NCI-H1436 (cell line): ENCODE measurements at places on chromosomes 4 and X.

- DNase-seq = no peak
These were observed 12.4 kb downstream of the PLP1 start for GRCh38 chrX:103789004-103789403.

DNA sequence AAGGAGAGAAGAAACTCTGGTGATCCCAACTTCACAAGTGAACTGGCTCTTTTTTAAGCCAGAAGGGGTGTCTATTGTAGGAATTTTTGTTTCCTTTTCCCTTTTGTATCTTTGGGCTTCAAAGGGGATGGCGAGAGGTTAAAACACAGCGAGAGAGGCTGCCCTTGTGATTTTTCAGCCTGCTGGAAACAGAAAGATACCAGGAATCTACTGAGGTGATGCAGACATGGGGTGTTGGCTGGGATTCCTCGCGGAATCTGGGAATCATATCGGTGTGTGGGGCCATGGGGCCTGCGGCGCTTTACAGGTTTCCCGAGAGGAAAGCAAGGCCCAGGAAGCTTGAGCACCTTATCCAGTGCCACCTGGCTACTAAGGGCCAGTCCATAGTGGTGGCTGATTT is 99.4 kb upstream of the STX18 start:
- DNase-seq = no peak

- no peak for DNase-seq
These were observed 49.7 kb downstream of the GRXCR1 start for GRCh38 chr4:42942216-42942615.

GRCh38 chrX:40122487-40122886 is 24.7 kb upstream of the BCOR start:
- no peak for DNase-seq

DNA sequence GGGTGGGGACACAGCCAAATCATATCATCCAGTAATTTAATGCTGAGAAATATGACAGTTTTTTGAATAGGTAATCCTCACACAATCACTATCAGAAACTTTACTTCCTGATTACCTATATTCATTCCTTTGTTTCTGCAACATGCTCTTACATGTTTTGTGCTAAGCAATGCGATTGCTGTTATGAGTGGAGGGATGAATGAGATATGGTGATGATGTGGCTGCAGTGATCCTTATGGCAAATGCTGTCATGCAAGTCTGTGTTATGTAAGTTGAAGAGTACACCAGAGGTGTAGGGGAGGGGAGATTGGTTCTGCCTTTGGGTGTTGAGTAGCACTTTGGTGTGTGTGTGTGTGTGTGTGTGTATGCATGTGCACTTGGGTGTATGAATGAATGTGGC is 14.6 kb downstream of the HERC3 start:
- no peak for DNase-seq

DNA sequence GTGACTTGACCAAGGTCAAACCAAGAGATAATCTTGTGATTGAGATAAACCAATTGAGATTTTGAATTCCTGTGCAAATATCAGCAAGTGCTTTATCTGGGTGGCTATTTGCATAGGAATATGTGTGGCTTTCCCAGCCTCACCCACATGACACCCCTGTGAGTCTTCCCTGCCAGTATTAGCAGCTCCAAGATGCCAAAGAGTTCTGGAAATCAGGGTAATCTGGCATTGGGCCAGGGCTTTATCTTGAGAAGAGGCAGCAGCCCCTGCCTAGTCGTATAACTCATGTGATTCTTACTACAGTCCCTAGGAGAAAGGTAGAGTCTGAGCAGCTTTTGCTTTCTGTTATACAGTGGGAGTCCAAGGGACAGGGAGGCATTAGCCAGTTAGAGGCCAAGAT is 87.7 kb downstream of the RLIM start:
- no peak for DNase-seq

- no peak for DNase-seq
These were observed 3.8 kb downstream of the SOD3 start for GRCh38 chr4:24799196-24799543.

DNA sequence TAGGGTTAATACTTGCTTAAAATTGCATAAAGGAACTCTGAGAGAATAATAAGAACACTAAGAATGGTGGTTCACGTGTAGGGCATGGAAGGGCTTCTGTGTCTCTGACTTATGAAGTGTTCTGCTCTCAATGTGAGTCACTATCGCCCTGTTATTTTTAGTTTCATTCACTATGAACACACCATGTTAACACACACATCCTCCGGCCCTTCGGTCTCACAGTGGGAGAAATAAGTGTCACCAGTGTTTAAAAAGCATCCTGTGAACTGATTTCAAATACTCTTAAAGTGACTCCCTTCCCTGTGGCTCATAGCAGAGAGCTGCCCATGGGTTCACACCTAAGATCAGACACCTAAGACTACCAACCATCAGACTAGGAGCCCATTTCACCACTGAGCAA is 33.8 kb upstream of the FGFBP2 start:
- DNase-seq = no peak

- DNase-seq = no peak
These were observed 9.8 kb upstream of the ARX start for GRCh38 chrX:25025615-25026014.

- no peak for DNase-seq
These were observed 25.7 kb downstream of the ALPK1 start for GRCh38 chr4:112322866-112323265.

- DNase-seq = no peak
These were observed 6.4 kb downstream of the HSPA4L start for GRCh38 chr4:127788517-127788916.

DNA sequence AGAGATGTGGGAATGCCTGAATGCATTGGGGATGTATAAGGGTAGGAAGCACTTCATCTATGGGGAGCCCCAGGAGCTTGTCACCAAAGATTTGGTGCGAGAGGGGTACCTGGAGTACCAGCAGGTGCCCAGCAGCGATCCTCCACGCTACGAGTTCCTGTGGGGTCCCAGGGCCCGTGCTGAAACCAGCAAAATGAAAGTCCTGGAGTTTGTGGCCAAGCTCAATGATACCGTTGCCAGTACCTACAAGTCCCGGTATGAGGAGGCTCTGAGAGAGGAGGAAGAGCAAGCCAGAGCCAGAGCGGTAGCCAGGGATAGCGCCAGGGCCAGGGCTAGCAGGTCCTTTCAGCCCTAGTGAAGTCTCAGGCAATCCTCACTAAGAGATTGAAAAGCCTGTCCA is 3.8 kb downstream of the MAGEB17 start:
- DNase-seq = no peak

- no peak for DNase-seq
These were observed 15.5 kb downstream of the MCF2 start for GRCh38 chrX:139692506-139692849.

DNA sequence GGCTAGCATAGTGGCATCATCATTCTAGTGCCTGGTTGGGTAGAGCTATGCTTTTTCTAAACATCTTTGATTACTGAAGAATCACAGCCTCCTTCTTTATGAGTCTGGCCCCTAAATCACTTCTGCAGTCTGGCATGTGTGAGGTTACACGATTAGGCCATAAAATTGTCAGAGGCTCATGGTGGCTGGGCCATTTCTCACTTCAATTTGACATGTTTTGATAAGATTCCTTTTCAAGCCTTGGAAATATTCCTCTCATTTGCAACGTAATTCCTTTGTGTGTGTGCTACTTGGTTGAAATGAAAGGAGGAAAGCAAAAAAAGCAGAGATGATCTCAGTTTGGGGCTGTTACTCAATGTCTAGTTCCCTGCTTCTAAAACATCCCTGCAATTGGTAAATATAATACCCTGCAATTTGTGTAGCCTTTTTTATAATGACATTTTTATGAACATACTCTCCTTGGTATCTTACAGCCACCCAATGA is 6.2 kb downstream of the CCKAR start:
- DNase-seq = no peak

DNA sequence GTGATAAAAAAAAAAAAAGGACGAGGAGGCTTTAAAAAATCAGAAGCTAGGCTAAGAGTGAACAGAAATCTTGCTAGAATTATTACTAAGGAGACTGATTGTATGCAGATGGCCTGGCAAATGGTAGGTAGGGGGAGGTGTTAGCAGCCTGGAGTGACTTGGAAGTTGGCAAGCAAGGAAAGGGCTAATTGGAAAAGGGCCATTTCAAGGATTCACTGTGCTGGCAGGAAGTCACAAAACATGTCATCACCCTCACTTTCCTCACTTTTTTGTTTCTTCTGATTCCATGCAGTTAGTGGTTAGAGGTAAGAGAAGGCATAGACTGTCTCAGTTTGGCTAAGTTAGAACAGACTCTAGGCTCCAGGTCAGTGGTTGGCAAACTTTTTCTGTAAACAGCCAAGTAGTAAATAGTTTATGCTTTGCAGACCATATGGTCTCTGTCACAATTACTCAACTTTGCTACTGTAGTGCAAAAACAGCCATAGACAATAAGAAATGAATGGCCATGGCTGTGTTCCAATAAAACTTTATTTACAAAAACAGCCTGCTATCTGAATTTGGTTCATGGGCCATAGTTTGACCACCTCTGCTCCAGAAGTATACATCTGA is 646.5 kb upstream of the ACTRT1 start:
- DNase-seq = no peak

DNA sequence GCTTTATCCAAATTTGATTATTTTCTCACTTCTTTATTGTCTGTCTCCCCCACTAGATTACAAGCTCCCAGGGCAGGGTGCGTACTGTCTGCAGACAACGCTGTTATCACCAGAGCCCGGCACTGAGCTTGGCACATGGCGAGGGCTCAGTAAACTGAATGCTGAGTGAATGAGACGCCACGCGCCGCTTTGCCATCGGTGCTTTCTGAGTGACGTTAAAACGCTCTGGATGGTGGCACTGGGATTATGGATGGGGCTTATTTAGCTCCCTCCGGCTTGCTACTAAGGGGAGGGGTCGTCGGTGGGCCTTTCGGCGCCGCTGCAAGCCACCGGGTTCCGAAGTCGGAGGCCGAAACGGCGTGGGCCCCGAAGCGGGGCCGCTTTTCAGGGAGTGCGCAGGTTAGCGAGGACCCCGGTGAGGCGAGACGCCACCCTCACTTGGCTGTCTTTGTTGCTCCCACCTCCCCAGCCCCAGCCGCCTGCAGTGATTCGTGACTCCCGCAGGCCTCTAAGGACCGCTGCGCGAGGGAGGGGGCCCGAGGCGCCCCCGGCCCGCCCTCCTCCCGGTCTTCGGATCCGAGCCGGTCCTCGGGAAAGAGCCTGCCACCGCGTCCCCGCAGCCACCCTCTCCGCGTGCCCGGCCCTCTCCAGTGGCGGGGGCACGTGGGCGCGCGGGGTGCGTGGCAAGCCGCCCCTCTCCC is 569 bp upstream of the FHL1 start:
- DNase-seq = peak; percentile 17

GRCh38 chr4:101102114-101102742 is 245.1 kb downstream of the PPP3CA start:
- DNase-seq = no peak

DNA sequence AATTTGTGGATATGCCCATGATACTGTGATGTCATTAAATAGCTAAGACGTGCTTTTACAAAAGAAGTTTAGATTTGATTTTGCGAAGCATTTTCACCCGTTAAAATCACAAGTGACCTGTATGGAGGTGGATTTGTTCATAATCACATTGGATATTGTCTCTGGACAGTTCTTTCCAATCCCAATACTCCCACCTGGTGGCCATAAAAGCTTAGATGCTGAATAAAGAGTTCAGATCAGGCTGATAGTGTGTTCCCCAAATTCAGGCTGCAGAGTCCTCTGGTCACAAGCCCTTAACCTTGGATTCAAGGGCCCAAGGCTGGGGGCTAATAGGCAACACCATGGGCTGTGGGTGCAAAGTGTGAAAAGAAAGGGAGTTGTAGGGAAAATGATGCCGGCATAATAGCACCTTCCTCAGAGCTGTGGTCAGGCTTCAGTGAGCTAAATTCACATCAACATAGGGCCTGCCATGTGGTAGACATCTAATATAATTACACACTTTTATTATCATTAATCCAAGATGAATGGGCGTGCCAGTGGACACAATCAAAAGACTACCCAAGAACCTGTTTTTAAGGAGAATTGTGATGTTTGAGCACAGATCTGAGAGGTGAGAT is 28.1 kb downstream of the SMIM43 start:
- DNase-seq = peak; percentile 3

DNA sequence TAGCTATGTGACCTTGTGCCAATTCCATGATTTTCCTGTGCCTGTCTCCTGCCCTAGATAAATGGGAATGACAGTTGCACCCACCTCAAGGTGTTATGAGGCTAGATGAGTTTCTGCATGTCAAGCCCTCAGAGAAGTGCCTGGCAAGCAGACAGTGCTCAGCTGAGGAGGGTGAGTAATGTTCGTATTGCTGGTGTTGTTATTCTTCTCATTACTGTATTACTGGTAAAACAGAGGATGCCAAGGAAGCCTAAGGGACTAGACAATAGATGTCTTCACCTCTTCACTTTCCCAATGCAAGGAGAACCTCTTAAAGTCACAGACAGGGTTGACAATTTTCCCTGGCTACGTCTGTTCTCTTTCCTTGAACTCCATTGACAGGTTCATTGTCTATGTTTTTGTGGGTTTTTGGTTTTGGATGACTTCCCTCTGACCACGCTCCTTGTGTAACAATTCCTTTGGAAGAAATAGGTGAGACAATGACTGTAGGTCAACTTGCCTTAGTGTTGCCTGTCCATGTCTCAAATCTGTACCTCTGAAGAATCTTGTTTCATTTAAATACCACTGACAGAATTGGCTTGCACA is 19.2 kb downstream of the ETDC start:
- DNase-seq = no peak

DNA sequence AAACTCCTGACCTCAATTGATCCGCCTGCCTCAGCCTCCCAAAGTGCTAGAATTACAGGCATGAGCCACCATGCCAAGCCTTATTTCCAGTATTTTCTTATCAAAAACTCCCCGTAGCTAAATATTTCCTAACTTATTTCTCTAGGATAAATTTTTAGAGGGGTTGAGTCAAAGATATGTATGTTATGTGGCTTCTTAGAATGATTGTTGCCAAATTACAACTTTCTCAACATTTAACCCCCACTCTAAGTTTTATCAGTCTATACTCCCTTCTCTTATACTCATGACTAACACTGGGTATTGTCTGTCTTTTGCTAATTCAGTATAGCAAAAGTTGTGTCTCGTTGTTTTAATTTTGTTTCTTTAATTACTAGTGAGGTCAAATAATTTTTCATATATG is 187.7 kb upstream of the LNX1 start:
- DNase-seq = no peak

- no peak for DNase-seq
These were observed 53.6 kb downstream of the MBNL3 start for GRCh38 chrX:132435222-132435621.

DNA sequence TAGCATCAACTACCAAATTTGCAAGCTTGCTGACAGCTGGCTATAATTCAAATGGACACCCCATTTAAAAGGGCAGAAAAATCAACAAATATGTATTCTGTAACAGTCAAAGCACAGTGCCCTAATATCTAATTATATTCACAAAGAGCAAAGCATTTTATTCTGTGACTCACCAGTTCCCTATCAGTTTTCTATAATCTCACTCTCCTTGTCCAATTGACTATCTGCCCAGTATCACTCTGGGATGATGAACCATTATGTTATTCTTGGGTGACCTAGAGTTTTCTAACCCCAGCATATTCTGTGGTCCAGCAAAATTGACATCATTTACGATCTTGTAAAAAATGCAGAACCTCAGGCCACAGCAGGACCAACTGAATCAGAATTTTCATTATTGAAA is 82.0 kb upstream of the FREM3 start:
- DNase-seq = no peak
